ENCODE measurements at places on chromosomes 13 and 19. TPM values are rescaled to one million over a fixed set of nuclear protein-coding genes. Genes with fewer than 3 reads are reported as not detected.

GRCh38 chr19:6048793-6049405 lies 61.4 kb downstream of the RFX2 start:
- DNase-seq = peak; percentile 73

Gene ZNF417
- total RNA-seq = 5.4 TPM

- DNase-seq = no peak
Measured at GRCh38 chr13:50389726-50390125, 374.5 kb downstream of the KCNRG start.

Gene SGTA
- 42.5 TPM for total RNA-seq

DNA sequence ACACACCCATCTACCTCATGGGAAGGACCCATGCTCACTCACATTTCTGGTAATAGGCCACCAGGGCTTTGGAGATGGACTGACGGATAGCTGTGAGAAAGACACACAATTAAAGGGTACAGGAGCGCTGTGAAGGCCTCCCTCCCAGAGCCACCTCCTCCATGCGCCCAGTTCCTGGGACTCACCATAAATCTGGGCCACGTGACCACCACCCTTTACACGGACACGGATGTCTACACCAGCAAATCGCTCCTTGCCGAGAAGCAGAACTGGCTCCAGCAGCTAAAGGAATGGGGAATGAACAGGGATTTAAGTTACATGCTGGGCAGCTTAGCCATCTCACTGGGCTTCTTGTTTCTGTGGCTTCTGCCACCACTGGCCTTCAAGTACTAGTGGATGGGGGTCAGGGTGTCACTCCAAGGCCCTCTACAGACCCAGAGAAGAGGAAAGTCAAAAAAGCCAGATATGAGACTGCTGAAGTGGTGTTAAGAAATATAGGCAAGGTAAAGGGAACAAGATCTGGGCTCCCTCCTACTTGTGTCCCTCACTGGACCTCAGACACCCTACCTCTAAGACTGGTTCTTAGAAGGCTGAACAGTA lies 2.2 kb downstream of the RPS16 start:
- DNase-seq = no peak

GRCh38 chr13:39918620-39919236 lies 263.3 kb downstream of the COG6 start:
- no peak for DNase-seq

DNA sequence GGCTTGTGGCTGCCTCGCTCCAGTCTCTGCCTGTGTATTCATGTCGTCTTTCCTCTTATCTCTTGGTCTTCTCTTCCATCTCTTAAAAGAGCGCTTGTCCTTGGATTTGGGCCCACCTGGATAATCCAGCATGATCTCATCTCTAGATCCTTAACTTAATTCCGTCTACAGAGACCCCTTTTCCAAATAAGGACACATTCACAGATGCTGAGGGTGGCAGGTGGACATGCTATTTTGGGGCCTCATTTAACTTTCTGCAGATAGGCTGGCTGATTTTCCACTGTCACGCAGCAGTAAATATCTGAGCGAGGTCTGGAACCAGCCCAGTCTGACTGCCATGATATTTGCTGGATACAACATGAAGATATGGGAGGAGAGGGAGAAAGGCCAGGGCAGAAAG lies 41.5 kb upstream of the TSHZ3 start:
- DNase-seq = no peak

Data from NCI-H460 (cell line).